ENCODE measurements at places on chromosomes 3 and 15.

DNA sequence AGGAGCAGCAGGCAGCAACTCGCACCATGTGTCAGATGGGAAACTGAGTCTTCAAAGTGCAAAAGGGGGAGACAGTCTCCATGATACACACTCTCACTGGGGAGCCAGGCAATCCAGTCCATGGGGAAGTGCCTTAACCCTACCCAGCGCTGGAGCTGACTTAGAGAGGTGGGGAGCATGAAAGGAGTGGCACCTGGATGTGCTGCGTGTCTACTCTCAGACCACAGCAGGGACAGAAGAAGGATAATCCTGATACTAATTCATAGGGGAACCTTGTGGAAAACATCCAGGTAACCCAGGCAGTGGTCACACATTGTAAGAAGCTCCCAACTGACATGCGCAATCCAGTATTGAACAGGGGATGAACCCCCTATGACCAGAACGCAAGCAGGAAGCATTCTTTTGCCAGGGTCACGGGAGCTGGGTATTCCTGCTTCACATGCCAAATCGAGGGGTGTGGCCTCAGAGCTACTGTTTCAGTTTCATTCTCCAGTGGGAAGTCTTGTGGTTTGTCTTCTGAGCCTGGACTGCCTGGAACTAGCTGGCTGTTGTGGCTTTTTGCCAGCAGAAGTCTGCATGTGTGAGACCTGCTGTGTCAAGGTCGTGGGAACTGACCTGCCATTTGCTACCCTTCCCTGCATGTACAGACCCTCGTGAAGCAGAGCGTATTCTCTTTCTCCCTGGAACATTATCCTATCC, 367.6 kb upstream of the NDN start:
- DNase-seq: no peak

- DNase-seq: no peak
Observed at GRCh38 chr15:35089551-35089950, 4.5 kb upstream of the NANOGP8 start.

- no peak for DNase-seq
Observed at GRCh38 chr3:41819236-41819635, 142.7 kb downstream of the ULK4 start.

GRCh38 chr3:146504498-146505197, 35.3 kb upstream of the PLSCR2 start:
- DNase-seq: peak; percentile 62

DNA sequence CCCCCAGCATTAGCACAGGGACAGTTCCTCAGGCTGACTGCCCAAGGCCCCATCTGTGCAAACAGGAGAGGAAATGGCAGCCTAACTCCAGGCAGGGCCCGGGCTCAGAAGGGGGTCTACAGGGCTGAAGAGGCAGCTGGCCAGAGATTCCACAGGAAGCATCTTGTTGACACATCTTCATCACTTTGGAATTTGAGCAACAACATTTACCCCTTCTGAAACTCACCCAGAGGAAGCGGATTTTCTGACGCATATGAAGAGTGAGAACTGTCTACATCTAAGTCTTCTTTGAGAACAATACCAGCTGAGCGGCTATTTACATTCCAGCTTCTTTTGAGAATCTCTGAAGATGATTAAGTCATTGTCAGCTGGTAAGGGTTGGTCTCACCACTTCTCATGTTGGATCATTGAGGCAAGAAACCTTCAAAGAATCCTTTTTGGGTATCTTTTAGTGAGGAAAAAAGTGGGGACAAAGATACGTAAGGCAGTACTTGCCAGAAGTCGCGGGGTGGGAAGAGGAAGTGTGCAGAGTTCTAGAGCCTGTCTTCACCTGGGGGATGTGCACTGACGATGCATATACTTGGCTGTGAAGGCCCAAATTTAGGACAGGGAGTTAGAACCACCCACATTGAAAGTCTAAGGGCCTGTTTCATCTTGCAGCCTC, 25.4 kb upstream of the SRP14 start:
- peak; percentile 90 for DNase-seq

- no peak for DNase-seq
Observed at GRCh38 chr3:65776494-65776893, 262.2 kb downstream of the MAGI1 start.

DNA sequence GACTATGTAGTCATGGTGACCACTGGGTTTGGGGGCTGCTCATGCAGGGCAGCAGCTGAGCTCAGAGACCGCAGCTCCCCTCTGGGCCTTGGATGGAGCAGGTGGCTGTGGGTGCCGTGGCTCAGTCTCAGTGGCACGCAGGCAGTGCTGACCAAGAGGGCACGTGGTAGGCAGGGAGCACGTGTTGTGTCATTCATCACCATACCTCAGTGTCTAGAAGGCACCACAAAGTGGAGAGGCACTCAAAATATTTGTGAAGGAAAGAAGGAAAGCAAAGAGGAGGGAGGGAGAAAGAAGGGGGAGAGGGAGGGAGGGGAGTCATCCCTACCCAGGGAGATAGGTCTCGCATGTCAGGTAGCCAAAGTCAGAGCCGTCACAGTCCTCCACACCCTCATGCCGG, 26.1 kb downstream of the EAF1 start:
- no peak for DNase-seq

- no peak for DNase-seq
Observed at GRCh38 chr3:25563601-25564000, 101.1 kb downstream of the TOP2B start.

DNA sequence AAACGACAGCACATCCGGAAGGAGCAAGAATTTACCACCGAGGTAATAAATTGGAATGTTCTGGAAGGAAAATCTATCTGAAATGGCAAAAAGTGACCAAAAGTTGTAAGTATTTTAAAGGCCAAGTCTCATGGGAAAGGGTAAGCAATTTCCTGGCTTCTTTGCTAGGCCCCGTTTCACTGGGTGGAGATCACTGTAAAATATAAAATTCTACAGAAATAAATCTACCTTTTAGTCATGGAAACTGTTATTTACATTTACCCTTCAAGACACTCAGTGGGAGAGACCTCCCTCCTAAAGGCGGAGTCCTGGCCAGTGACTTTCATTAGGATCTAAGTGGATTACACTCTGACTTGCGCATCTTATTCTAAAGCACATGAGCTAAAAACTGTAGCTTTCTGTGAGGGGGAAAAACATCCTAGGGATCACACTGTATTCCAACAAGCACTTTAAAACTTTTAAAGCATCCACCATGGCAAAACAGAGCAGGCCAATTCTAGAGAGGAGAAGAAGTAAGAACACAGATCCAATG, 28.8 kb downstream of the LYZL4 start:
- DNase-seq: no peak

DNA sequence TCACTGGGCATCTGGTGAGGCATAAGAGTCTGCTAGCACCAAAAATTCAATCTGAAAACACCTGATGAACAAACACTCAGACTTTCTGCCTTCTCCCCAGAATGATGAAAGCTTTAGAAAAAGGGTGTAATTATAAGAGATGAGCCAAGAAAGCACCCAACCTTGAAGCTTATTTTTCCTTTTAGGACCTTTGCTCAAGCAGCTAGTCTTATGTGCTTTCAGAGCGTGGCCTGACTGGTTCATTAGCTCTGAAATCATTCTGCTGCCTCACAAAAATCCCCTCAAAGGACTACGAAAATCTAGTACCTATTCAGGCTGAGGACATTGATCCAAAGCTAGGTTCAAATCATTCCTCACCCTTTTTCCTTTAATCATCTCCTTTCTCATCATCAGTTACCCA, 662.3 kb downstream of the MAGI1 start:
- DNase-seq: no peak

- DNase-seq: no peak
Observed at GRCh38 chr3:128473180-128473519, 6.5 kb upstream of the DNAJB8 start.

DNA sequence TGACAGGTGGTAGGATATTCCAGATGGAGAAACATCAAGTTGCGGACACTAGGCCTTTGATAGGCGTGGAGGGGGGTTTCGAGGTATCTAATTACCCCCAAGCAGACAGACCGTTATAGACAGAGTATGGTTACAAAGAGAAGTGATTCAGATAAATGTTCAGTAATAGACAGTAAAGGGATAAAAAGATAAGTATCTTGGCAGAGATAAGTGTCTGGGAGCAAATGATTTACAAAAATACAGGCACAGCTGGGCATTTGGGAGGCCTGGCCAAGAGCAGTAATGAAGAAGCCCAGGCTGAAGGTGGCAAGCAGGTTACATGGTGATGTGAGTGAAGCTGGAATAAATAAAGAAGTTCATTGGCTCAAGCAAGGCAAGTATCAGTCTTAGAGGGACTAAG, 659 bp upstream of the MYH15 start:
- no peak for DNase-seq

GRCh38 chr3:3189102-3189727, 9.7 kb upstream of the CRBN start:
- no peak for DNase-seq

- peak; percentile 25 for DNase-seq
Observed at GRCh38 chr3:141877911-141878310, 1.5 kb downstream of the ATP1B3 start.

DNA sequence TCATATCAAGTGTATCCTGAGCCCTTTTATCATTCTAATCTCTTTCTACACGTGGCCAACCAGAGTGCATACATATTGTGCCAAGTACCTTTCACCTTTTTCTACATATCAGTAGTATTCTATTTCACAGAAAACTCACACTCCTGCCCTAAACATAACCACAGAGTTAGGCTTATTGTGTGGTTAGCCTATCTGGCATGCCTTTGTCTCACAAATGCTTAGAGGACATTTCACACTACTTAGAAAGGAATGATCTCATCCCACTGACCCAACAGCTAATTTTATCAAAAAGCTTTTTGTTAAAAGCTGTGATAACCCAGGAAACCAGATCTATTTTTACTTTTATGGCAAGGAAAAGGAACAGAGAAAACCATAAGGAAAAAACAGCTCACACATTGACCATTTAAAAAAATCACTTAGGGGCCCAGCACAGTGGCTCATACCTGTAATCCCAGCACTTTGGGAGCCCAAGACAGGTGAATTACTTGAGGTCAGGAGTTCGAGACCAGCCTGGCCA, 17.8 kb upstream of the MAP4 start:
- DNase-seq: no peak

DNA sequence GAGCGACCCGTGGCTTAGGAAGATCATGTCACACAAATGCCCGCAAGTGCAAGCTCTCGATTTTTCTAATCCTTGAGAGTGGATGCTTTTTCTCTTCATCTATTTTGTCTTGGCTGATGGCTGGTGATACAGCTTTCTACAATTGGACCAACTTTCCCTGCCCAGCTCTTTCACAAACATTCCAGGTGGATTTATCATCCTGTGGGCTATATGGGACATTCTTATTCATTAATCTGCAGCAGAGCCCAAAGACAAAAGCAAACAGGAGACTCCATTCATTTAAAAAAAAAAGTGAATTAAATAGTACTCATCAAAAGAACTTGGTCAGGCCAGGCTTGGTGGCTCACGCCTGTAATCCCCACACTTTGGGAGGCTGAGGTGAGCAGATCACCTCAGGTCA, 14.2 kb upstream of the TSEN2 start:
- DNase-seq: no peak

- DNase-seq: no peak
Observed at GRCh38 chr15:94535298-94536048, 304.1 kb downstream of the MCTP2 start.

GRCh38 chr3:9201266-9201665, 48.2 kb downstream of the SRGAP3 start:
- no peak for DNase-seq

DNA sequence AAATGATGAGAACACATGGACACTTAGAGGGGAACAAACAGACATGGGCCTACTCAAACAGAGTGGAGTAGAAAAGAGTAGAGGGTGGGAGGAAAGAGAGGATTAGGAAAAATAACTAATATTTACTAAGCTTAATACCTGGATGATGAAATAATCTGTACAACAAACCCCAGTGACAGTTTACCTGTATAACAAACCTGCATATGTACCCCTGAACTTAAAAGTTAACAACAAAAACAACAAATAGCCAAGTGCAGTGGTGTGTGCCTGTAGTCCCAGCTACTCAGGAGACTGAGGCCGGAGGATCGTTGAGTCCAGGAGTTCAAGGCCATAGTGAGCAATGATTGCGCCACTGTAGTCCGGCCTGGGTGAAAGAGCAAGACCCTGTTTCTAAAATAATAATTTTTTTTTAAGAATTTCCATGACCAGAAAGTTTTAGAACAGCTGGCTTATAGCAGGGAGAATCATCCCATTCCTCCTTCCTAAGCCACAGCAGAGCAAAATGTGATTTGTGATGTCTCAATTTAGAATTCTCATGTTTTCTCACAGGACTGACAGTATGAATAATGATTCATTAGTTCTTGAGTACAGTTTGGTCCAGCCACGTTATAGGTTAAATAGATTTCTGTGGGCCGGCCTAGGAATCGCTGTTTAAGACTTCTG, 150.0 kb downstream of the ZNF609 start:
- DNase-seq: no peak

GRCh38 chr3:69864766-69865165, 125.5 kb downstream of the MITF start:
- no peak for DNase-seq

DNA sequence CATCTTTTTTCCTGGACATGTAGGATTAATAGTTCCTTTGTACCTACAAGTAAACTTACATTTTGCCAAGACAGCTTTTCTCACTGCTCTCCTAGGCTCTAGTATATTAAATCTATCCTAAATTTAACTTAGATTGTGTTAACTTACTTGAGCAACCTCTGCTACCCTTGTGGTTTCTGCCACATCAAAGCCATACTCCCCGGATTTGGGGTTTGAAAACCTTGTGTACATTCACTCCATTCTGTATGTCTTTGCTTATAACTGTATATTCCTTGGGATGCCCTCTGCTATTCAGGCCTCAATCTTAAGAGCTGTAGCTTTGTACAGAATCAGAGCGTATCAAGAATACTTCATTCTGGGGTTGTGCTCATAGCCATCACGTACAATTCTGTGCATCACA, 60.4 kb downstream of the ARIH1 start:
- no peak for DNase-seq

- DNase-seq: no peak
Observed at GRCh38 chr3:50472958-50473357, 30.5 kb downstream of the CACNA2D2 start.

GRCh38 chr3:109687626-109688025, 350.3 kb upstream of the DPPA4 start:
- no peak for DNase-seq

GRCh38 chr15:67685008-67685599, 140.2 kb upstream of the SKOR1 start:
- DNase-seq: peak; percentile 21

All from suppressor macrophage treated with lipopolysaccharide for 4 hours (primary cell).